ENCODE measurements at places on chromosomes 1 and 21.

DNA sequence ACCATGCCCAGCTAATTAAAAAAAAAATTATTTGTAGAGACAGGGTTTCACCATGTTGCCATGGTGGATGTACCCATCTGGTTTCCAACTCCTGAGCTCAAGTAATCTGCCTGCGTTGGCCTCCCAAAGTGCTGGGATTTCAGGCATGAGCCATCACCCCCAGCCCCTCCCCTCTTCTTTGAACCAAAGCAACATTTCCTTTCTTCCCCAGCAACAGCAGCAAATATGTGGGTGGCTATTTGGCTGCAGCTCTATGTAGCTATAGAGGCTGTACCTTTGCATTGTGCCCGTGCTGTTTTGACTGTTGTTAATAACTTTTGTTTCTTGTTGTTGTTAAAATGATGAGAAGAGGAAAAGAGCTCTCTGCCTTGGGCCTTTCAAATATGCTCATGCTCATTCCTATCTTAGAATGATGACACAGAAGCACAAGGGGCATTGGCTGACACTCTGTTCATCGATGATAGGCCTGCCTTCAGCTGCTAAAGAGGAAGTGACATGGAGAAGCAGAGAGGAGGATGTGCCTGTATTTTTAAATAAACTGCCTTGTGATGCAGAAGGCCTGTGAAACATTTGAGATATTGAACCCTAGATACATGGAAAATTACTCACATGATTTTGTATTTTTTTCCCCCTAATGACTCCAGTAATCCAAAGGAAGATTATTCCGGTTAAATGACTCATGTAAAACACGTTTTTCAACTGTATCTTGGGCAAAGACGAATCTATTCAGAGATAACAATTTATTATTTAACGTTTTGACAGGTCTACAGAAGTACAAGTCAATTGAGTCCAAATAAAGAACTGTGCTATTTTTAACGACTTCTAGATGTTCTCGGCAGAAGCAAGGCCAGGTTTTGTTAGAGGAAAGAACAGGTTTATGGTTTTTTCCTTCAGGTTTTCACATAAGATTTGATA, 20.5 kb upstream of the XPR1 start:
- DNase-seq = peak; percentile 65

- no peak for DNase-seq
Measured at GRCh38 chr1:17908945-17909344, 153.8 kb downstream of the ACTL8 start.

GRCh38 chr1:58441699-58442098, 104.8 kb downstream of the OMA1 start:
- DNase-seq = no peak

DNA sequence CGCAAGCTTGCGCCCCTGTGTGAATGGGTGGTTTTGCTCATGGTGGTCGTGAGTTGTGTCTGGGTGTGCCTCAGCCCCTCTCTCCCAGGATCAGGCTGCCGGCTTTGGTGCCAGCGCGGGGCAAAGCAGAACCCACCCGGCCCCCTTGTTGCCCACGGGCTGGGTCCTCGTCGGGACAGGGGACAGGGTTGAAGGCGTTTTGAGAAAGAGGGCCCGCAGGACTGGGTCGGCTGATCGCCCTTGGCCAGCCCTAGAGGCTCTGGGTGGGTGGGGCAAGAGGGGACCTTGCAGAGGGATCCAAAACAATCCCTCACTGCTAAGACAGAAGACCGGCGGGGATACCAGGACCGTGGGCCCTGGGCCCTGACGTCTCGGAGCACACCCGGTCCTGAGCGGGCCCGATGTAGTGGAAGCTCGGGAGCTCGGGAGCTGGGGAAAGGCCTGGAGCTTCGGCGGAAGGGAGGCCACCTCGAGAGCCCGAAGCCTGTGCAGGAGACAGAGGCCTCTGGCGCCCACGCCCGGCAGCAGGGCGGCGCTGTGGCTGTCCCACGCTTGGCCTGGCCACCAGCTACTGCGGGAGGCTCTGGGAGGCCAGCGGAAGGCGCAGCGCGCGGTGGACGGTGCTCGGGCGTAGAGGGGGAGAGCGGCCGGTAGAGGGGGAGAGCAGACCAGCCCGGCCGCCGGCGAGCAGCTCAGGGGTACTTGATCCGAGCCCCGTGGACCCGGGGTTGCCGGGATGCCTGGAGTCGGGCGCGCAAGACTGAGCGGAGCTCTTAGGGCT, 2.8 kb upstream of the ZNF678 start:
- no peak for DNase-seq

DNA sequence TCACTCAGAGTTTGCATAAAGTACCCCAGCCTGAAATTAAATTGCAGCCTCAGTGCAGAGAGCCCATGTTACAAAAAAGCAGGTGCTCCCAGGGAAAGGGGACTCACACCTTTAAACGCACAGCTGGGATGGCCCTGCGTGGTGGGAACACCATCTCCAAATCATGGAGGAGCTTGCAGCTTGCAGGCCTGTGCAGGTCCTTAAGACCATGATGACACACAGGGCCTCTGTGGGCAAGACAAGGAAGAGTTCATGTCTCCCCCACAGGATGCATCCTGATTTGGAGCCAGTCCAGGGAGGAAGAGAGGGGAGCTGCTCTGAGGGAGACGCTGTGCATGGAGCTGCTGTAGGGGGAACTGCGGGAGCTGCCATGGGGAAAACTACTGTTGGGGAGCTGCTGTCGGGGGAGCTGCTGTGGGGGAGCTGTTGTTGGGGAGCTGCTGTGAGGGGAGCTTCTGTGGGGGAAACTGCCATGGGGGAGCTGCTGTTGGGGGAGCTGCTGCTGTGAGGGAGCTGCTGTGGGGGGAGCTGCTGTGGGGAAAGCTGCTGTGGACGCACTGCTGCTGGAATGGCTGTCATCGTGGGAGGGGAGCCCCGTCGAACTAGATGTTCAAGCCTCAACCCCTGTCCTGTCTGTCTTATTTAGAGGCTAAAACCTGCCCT, 113.9 kb downstream of the MATN1 start:
- no peak for DNase-seq

DNA sequence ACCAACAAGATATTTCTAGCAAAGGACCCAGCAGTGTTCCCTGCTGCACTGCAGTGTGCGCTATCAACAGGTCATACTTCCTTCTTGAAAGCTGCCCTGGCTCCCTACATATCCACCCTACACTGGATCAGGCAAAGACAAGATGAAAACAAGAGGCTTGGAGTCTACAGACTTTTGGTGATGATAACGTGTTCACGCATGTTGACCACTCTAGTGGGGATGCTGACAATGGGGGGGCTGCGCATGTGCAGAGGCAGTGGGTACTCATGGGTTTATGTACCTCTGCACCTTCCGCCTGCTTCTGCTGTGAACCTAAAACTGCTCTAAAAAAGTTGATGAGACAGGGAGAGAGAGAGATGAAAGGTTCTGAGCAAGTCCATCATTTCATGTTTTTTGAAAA, 5.5 kb downstream of the ENO1 start:
- no peak for DNase-seq

DNA sequence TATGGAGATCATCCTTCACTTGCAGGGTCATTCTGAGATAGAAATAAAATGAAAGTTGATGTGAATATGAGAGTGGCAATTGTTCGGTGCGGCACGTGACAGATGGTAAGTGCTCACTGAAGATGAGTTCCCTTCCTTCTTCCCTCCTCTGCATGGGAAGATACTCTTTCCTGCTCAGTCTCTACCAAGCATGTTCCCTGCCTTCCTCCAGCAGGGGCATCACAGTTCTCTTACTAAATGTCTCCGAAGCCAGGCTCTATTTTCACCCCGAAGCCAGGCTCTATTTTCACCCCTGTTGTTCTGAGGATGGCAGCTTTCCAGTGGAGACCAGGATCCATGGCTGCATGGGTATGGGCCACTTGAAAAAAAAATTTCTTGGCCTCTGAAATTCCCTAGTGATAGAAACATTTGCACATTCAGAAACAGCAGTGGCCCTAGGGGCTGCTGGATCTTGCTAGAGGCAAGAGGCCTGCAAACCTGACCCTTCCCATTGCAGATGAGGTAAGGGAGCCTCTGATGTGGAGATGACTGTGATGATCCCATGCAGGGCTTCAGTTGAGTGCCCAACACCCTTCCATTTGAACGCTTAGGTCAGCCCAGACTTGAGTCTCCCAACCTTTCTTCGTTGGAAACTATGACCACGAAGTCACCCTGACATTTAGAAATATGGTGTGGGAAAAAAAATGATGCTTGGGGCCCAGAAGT, 123.7 kb upstream of the HMGB4 start:
- no peak for DNase-seq

GRCh38 chr1:6134206-6134605, 45.9 kb downstream of the CHD5 start:
- no peak for DNase-seq

GRCh38 chr1:91791691-91792488, 94.1 kb downstream of the TGFBR3 start:
- no peak for DNase-seq

DNA sequence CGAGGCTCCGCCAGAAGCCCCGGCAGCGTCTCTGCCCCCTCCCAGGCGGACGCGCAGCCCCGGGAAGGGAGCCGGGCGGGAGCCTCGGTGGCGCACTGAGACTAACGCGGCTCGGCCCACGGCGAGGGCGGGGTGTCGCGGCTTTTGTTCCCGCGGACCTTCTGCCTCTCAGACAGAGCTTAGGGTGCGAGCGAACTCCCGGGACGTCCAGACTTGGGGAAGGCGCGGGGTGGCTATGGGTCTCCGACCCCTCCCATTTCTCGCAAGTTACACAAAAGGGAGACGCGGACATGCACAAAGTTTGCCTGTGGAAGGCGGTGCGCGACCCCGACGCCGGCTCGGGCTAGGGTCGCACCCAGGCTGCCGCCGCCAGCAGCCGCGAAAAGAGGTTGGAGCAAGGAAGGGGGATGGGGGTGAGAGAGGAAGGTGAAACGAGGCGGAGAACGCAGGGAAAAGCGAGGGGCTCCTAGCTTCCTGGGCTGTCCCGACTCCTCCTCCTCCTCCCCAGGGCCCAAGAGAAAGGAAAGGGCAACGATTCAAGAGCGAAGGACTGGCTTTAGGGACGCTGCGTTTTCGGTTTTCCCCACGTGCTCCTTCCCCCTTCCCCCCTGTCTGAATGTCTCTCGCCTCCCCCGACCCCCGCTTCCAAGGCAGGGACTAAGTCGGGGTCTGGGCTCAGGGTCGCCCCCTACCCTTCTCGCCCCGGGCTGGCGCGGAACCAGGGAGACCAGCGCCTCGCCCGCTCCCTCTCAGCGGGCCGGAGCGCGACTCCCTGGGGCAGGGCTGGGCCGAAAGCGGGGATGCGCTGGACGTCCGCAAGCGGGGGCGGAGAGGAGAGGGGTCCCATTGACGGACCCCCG, 729 bp downstream of the APP start:
- peak; percentile 23 for DNase-seq

GRCh38 chr1:225919906-225920305, 4.1 kb downstream of the PYCR2 start:
- DNase-seq = no peak

GRCh38 chr1:192830595-192831246, 21.9 kb downstream of the RGS2 start:
- no peak for DNase-seq

DNA sequence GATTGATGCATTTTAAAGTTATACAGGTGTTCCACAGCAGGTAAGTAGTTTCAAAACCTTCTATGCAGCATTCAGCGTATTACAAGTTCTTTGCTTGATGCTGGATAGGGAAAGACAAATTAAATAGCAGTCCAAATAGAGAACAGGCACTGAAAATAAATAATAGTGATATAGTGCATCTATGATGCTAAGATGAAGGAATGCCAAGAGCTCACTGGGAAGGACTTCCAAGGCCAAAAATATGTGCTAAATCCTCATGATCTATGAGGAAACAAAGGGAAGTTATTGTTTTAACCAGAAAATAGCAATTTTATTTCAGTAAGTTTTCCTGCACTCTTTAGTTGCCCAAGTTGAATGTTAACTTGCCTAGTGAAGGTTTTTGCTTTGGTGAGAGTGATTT, 127.8 kb upstream of the GREM2 start:
- no peak for DNase-seq

GRCh38 chr1:67190942-67191341, 24.7 kb downstream of the IL23R start:
- no peak for DNase-seq

- no peak for DNase-seq
Measured at GRCh38 chr1:228161362-228161761, 4.2 kb upstream of the IBA57 start.

Data from CD14-positive monocyte (primary cell).